Activated CD8-positive, alpha-beta memory T cell treated with anti-CD3 and anti-CD28 coated beads, Interleukin-2, amount 10 ng/mL, durations not matched to agents 7 days and 5 days (primary cell): ENCODE measurements at places on chromosomes 2 and 18.

DNA sequence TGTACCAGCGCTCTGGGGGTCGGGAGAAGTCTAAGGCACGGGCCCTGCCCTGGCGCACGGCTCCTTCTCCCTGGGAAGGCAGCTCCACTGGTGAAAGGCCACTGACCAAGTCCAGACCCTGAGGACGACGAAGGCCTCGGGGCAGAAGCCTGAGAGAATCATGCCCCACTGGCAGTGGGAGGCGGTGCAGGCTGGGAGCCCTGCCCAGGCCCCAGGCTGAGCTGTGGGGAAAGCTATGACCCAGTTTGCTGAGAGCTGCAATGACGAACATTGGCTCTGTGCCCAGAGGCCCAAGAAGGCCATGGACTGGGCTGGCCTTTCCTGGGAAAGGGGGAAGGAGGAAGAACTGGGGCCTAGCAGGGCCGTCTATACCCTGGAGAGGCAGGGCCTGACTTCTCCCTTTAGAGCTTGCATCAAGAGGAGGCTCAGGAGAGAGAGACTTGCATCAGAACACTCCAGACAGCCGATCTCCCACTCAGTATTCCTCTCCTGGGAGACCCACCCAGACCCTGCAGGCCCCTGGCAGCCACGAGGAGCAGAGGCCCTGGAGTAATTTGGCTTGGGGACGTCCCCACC, 32.9 kb downstream of the HS1BP3 start:
- no peak overlapping the region for H3K4me3 ChIP-seq
- H3K27ac ChIP-seq = no peak overlapping the region
- peaks cover 2% of the 10 kb centered on the region for H3K4me1 ChIP-seq
- no peaks in the 10 kb centered on the region for H3K27me3 ChIP-seq
- no peak for DNase-seq

GRCh38 chr2:219733746-219734145, 106.3 kb downstream of the SLC4A3 start:
- peaks cover 13% of the 10 kb centered on the region for H3K27me3 ChIP-seq
- no peaks in the 10 kb centered on the region for H3K4me1 ChIP-seq
- no peak overlapping the region for H3K4me3 ChIP-seq
- no peak for DNase-seq
- no peak overlapping the region for H3K27ac ChIP-seq

DNA sequence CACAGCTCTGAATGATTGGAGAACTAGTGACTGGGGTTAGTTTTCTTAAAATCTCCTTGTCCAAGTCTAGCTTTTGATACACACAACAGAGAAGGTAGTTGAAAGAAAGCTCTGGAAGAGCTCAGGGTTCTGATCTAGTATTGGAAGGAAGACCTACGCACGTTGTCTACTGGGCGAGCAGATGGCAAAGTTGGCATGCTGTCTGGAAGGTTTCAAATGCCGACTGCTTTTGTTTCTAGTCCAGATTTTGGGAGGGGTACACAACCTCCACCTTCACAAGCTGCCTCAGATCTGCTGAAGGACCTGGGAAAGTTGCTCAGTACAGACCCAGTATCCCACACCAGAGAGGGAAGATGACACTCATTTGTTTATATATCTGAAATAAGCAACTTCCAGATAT, 507.3 kb downstream of the RNF144A start:
- no peak overlapping the region for H3K27ac ChIP-seq
- H3K4me3 ChIP-seq = no peak overlapping the region
- DNase-seq = no peak
- H3K36me3 ChIP-seq = peaks cover 4% of the 10 kb centered on the region

DNA sequence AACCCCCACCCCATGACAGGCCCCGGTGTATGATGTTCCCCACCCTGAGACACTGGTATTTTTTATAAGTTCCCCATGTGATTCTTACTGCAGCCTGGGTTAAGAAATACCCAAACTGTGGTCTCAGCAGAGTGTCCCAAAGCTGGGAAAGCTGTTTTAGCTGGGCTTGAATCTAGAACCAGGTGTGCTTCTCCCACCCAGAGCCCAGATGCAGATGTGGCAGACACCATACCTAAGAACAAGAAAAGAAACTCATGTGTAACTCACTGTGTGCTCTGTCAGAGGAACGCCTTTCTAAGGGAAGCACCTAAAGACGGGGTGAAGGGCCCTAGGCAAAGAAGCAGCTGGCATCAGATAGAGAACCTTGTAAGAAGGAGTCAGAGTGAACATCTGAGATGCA, 23.9 kb downstream of the DOK1 start:
- H3K27me3 ChIP-seq = no peaks in the 10 kb centered on the region
- H3K36me3 ChIP-seq = peaks cover 5% of the 10 kb centered on the region

- peaks cover 23% of the 10 kb centered on the region for H3K4me1 ChIP-seq
- no peak overlapping the region for H3K4me3 ChIP-seq
These were observed 4.3 kb upstream of the GPR45 start for GRCh38 chr2:105237045-105237765.
